ENCODE measurements at places on chromosomes 3 and 15.

GRCh38 chr3:10292505-10293419, at the start of gene GHRL:
Gene GHRL (minus strand): TSS chr3:10292947. CDS start chr3:10290180, 2,767 bp downstream.
- peaks cover 15% of the 10 kb centered on the region for H3K36me3 ChIP-seq
- no peak within 1 kb of the TSS for H3K27ac ChIP-seq
- H3K4me3 ChIP-seq: no peak within 1 kb of the TSS
- no peaks in the 10 kb centered on the region for H3K27me3 ChIP-seq
- DNase-seq: peak; percentile 84

- no peaks in the 10 kb centered on the region for H3K36me3 ChIP-seq
- H3K27ac ChIP-seq: no peak overlapping the region
- no peaks in the 10 kb centered on the region for H3K4me1 ChIP-seq
- H3K4me3 ChIP-seq: no peak overlapping the region
- H3K27me3 ChIP-seq: no peaks in the 10 kb centered on the region
- no peak for DNase-seq
Observed at GRCh38 chr15:96494505-96494904, 164.0 kb downstream of the NR2F2 start.

DNA sequence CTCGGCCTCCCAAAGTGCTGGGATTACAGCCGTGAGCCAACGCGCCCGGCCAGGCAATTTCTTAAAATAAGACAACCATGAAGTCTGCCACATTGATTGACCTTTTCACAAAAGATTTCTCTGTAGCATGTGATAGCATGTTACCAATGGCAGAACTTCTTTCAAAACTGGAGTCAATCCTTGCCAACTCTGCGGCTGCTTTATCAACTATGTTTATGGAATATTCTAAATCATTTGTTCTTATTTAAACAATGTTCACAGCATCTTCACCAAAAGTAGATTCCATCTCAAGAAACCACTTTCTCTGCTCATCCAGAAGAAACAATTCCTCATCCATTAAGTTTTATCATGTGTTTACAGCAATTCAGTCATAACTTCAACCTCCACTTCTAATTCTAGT, 9.4 kb downstream of the UBR1 start:
- H3K27ac ChIP-seq: no peak overlapping the region
- H3K4me1 ChIP-seq: peaks cover 27% of the 10 kb centered on the region
- no peaks in the 10 kb centered on the region for H3K27me3 ChIP-seq
- no peak overlapping the region for H3K4me3 ChIP-seq

- H3K4me1 ChIP-seq: peaks cover 15% of the 10 kb centered on the region
- no peaks in the 10 kb centered on the region for H3K36me3 ChIP-seq
- DNase-seq: no peak
- no peaks in the 10 kb centered on the region for H3K27me3 ChIP-seq
- peak overlapping the region; percentile 43 for H3K27ac ChIP-seq
Observed at GRCh38 chr3:72171463-72171881, 386.5 kb upstream of the PROK2 start.

DNA sequence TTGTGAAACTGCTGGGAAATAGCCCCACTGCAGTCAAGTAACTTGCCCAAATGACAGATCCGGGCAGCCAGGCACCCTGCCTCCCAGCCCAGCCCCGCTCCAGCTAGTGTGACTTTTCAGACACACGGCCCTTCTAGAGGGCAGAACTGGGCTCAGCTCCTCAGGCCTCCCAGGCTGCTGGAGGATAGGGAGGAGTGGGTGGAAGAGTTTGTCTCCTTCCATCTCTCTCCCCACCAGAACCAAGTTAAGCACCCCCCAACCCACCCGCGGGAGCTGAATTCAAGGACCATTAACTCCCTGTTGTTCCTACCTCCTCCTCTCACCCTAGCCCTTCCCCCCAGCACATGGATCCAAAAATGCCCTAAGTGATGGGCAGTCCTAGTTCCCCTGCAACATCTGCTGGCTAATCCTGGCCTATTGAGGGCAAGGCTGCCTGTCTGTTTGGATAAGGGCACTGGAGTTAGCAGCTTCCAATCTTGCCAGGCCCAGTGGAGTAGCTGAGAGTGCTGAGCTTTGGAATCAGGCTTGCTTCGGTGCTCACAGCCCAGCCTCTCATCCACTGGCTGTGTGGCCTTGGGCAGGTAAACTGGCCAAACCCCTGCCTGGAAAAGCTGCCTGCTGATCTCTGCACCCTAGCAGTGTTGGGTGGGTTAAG, 3.1 kb downstream of the CCDC33 start:
- DNase-seq: peak; percentile 85
- no peak overlapping the region for H3K27ac ChIP-seq

- H3K4me3 ChIP-seq: no peak overlapping the region
- no peaks in the 10 kb centered on the region for H3K36me3 ChIP-seq
- no peaks in the 10 kb centered on the region for H3K27me3 ChIP-seq
- H3K27ac ChIP-seq: no peak overlapping the region
- H3K4me1 ChIP-seq: no peaks in the 10 kb centered on the region
Observed at GRCh38 chr3:197547306-197548011, 8.3 kb downstream of the BDH1 start.

- no peak overlapping the region for H3K27ac ChIP-seq
- H3K36me3 ChIP-seq: no peaks in the 10 kb centered on the region
- no peaks in the 10 kb centered on the region for H3K27me3 ChIP-seq
- no peak overlapping the region for H3K4me3 ChIP-seq
- no peaks in the 10 kb centered on the region for H3K4me1 ChIP-seq
Observed at GRCh38 chr3:50876947-50877346, 202.2 kb downstream of the DOCK3 start.

GRCh38 chr15:78065284-78065872, 12.1 kb downstream of the TBC1D2B start:
- no peaks in the 10 kb centered on the region for H3K36me3 ChIP-seq
- peak overlapping the region; percentile 35 for H3K4me3 ChIP-seq
- peaks cover 85% of the 10 kb centered on the region for H3K4me1 ChIP-seq
- peak overlapping the region; percentile 96 for H3K27ac ChIP-seq

DNA sequence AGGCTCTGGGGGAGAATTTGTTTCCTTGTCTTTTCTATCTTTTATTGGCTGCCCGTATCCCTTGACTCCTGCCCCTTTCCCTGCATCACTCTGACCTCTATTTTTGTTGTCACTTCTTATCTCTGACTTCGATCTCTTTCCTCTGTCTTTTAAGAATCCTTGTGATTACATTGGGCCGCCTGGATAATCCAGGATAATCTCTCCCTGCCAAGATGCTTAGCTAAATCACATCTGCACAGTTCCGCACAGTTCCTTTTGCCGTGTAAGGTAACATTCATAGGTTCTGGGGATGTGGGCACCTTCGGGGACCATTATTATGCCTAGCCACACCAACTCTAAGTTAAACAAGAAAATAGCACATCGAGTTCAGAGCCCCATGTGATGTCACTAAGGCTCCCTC, 103.0 kb upstream of the DPPA4 start:
- no peaks in the 10 kb centered on the region for H3K27me3 ChIP-seq
- no peaks in the 10 kb centered on the region for H3K36me3 ChIP-seq
- DNase-seq: no peak
- no peak overlapping the region for H3K27ac ChIP-seq
- H3K4me1 ChIP-seq: no peaks in the 10 kb centered on the region
- H3K4me3 ChIP-seq: no peak overlapping the region

GRCh38 chr3:839981-840380, 252.8 kb upstream of the CNTN6 start:
- no peak for DNase-seq
- no peaks in the 10 kb centered on the region for H3K36me3 ChIP-seq
- H3K27ac ChIP-seq: no peak overlapping the region
- no peaks in the 10 kb centered on the region for H3K4me1 ChIP-seq

- no peaks in the 10 kb centered on the region for H3K36me3 ChIP-seq
- no peaks in the 10 kb centered on the region for H3K27me3 ChIP-seq
- no peak for DNase-seq
- H3K27ac ChIP-seq: no peak overlapping the region
Observed at GRCh38 chr3:40915346-40915865, 283.9 kb upstream of the CTNNB1 start.

- no peaks in the 10 kb centered on the region for H3K27me3 ChIP-seq
- no peak overlapping the region for H3K27ac ChIP-seq
- H3K4me1 ChIP-seq: no peaks in the 10 kb centered on the region
- no peaks in the 10 kb centered on the region for H3K36me3 ChIP-seq
- DNase-seq: no peak
- H3K4me3 ChIP-seq: no peak overlapping the region
Observed at GRCh38 chr3:167572991-167573390, 80.8 kb downstream of the WDR49 start.

GRCh38 chr3:53821631-53822121, 24.5 kb downstream of the CHDH start:
- H3K4me3 ChIP-seq: no peak overlapping the region
- H3K27me3 ChIP-seq: no peaks in the 10 kb centered on the region
- H3K4me1 ChIP-seq: no peaks in the 10 kb centered on the region
- DNase-seq: no peak

DNA sequence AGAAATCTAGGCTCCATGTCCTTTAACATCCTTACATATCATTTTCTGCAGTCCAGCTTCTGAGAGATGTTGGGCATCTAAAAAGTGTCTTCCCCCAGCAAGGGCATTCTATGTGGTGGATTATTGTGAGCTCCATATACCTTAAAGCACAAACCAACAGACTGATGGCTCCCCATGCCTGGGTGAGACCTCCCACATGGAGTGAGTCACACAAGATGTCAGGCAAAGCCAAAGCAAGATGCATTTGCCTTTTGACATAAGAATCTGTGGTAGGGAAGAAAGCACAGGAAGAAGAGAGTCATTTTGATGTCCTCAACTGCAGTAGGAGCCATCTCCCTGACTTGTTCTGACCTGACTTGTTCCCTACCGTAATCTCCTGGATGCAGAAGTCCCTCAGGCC, 238.7 kb upstream of the EIF1B start:
- no peak overlapping the region for H3K27ac ChIP-seq
- H3K27me3 ChIP-seq: no peaks in the 10 kb centered on the region
- DNase-seq: no peak

DNA sequence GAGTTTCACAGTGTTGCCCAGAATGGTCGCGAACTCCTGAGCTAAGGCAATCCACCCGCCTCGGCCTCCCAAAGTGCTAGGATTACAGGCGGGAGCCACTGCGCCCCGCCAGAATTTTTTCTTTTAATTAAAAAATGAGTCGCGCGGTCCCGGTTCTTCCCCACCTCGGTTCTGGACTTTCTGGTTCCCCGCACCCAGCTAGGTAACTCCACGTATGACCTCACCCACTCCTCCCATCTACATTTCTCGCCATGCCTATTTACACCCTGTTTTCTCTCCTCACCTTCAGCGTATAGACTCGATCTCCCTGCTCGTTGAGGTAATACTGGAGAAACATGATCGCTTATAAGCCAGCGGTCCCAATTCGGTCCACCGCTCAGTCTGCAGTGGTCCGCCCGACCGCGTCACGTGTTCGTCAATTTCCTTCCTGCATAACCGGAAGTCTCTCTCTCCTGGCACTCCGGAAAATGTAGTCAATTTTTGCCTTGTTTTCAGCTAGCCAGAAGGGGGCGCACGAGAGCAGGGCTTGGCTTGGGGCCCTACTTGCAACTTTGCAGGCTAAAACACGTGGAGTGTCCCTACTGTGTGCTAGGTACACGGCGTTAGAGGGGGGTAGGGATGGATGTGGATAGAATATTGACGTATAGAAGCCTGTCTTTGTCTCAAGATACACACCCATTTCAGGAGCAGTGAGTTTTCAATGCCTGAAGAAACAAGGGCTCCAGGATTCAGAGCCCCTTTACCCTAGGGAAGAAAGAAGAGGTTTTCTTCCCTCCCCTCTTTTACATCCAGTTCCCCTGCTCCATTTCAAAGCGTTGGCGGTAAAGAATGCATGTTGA, at the start of the genes NOP10 and NUTM1:
Gene NOP10, minus strand, starts transcription at position 400 of the 839 bp plus-strand sequence. Its CDS starts 63 bp downstream, at position 337.
Gene NUTM1, plus strand, starts transcription at position 579 of the 839 bp plus-strand sequence. CDS start 382 bp downstream, outside the sequence.
- peaks cover 22% of the 10 kb centered on the region for H3K36me3 ChIP-seq
- peak within 1 kb of the TSS; percentile 90 for H3K27ac ChIP-seq
- peak within 1 kb of the TSS; percentile 96 for H3K4me3 ChIP-seq
- peaks cover 3% of the 10 kb centered on the region for H3K4me1 ChIP-seq
- H3K27me3 ChIP-seq: no peaks in the 10 kb centered on the region
- DNase-seq: peak; percentile 94

DNA sequence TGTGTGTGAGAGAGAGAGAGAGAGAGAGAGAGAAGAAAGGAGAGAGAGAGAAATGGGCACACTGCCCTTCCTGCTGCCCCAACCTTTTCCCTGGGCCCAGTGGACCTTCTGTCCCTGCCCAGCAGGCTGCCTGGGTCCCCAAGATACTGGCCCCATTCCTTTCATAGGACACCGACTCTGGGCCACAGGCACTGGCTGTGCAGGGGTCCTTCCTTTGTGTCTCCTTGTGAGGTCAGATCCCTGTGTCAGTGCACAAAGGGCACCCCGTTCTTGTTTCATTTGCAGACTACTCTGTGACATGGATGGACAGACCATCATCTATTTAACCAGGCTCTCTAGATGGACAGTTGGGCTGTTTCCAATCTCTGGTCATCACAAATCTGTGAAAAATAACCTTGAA, 21.3 kb upstream of the KLF13 start:
- H3K27ac ChIP-seq: no peak overlapping the region
- no peaks in the 10 kb centered on the region for H3K4me1 ChIP-seq
- no peaks in the 10 kb centered on the region for H3K36me3 ChIP-seq
- DNase-seq: no peak
- H3K4me3 ChIP-seq: no peak overlapping the region

- DNase-seq: no peak
- no peak overlapping the region for H3K4me3 ChIP-seq
- no peaks in the 10 kb centered on the region for H3K36me3 ChIP-seq
Observed at GRCh38 chr3:195077611-195078540, 193.1 kb downstream of the XXYLT1 start.

DNA sequence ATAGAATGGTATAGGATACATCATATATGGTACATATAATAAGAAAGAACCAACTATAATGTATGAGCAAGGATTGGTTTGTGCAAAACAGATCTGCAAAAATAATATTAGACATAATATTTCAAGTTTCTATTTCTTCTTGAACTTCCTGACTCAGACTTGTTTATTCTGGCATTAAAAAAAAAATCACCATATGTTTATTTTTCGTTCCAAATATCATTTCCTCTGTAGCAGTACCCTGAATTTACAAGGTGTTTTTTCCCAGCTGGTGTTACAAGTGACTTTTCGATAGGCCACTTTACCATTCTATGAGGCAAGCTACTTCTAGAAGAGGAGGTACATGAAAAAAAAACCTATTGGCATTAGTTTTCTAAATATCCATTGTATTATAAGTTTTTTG, 785.0 kb downstream of the PDCD6IP start:
- no peak overlapping the region for H3K27ac ChIP-seq
- no peaks in the 10 kb centered on the region for H3K27me3 ChIP-seq
- H3K36me3 ChIP-seq: no peaks in the 10 kb centered on the region
- no peaks in the 10 kb centered on the region for H3K4me1 ChIP-seq
- H3K4me3 ChIP-seq: no peak overlapping the region
- DNase-seq: no peak

GRCh38 chr3:116267116-116267515, 178.2 kb downstream of the LSAMP start:
- H3K27me3 ChIP-seq: no peaks in the 10 kb centered on the region
- no peak overlapping the region for H3K27ac ChIP-seq
- DNase-seq: no peak
- H3K4me3 ChIP-seq: no peak overlapping the region
